ENCODE measurements at places on chromosomes 2 and 18.

DNA sequence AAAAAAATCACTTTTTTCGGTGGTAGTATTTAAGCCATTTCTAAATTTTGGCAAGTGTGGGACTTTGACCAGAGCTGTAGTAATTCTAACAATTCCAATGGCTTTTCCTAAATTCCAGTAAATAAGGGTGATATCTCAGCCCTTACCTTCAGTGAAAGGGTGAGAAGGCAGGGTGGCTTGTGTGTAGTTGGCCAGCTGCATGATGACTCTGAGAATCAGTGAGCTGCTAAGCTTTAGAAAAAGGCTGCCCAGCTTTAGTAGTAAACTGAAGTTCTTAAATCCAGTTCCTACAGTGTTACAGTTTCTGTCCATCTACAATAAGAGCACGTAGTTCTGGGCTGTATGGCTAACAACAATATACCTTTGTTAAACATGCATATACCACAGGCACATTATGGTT lies 42.0 kb downstream of the OXER1 start:
- DNase-seq = no peak

- peak; percentile 54 for DNase-seq
These were observed 109.9 kb upstream of the CD302 start for GRCh38 chr2:159907909-159908308.

GRCh38 chr18:30970196-30970816 lies 72.2 kb downstream of the DSC3 start:
- peak; percentile 56 for DNase-seq

GRCh38 chr18:1930291-1931270 lies 640.7 kb downstream of the METTL4 start:
- DNase-seq = no peak

DNA sequence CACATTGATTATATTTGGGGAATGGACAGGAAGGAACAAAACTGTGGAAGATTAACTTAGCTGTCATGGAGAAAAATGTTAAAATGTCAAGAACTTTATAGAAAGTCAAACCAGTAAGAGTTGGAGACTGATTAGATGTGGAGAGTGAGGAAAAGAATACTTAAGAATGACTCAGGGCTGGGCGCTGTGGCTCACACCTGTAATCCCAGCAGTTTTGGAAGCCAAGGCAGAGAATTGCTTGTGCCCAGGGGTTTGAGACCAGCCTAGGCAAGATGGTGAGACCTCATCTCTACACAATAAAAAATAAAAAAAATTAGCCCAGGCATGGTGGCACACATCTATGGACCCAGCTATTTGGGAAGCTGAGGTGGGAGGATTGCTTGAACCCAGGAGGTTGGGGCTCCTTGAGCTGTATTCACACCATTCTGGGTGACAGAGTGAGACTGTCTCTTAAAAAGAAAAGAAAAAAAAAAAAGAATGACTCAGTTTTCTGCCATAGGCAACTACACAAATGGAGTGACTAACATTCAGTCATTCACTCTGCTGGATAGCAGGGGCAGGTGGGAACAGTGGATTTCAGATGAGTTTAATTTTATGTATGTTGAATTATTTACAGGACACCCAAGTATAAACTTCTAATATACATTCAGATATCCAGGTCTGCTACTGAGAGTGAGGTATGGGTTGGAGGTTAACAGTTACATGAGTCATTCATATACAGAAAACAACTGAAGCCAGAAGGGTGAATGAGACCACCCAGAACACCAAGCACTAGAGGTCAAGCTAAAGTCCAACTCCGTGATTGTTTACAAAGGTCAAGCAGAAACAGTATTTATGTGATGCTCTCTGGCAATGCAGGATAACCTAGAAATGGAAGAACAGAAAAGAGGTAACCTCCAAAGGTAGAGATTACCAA lies 33.9 kb downstream of the ORC2 start:
- DNase-seq = no peak

- DNase-seq = no peak
These were observed 6.6 kb downstream of the GAREM2 start for GRCh38 chr2:26179446-26179913.

GRCh38 chr2:97011977-97012569 lies 25.7 kb upstream of the FAM178B start:
- peak; percentile 46 for DNase-seq

DNA sequence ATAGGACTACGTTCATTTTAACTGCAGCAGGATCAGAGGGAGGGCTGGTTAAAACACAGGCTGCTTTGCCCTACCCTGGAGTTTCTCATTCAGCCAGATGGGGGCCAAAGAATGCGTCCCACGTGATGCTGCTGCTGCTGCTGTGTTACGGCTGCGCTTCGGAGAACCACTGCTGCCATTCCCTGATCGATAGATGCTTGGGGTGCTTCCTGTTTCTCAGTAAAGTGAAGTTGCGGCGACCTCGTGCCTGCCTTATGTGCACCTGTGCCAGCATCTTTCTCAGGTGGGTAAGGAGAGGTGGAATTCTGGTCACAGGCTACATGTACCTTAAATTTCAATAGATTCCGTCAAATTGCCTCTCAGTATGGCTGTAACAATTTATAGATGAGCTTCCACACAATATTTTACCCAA lies 24.7 kb upstream of the TOGARAM2 start:
- peak; percentile 18 for DNase-seq

DNA sequence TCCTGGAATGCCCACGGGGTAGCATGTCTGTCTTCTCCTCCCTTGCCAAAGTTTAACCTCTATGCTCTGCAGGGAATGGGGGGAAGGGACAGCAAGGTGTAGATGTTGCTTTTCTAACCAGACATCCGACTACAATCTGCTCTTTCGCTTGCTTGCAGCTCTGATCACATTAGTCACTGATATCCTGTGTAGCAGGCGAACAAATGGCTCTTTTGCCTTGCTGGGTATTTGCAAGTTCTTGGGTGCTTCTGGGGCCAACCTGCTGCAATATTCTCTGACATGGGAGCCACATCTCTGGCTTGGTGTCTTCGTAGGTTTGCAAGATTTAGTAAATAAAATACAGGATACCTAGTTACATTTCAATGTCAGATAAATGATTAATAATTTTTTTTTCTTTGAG lies 190.0 kb downstream of the ASB1 start:
- no peak for DNase-seq
